Lung (tissue), 17 donors: ENCODE measurements at places on chromosomes 3 and 15. TPM values are rescaled to one million over a fixed set of nuclear protein-coding genes. Genes with fewer than 3 reads are reported as not detected.

DNA sequence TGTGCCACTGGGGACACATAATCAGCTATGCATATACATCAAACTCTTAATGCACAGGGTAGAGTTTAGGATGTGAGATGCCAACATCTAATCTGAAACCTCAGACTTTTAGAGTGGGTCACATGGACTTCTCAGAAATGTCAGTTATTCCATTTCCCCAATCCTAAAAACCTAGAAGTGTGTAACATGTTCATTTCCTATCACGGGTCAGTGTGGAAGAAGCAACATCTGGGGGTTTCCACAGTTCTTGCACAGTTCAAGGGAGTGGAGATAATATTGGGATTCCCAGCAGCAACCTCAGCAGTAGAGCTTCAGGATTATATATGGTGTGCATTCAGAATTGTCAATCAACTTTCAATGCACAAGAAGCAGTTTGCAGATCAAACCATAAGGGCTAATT is 44.4 kb upstream of the SPRED1 start:
- no peak overlapping the region for H3K4me3 ChIP-seq
- DNase-seq, result no peak
- H3K4me1 ChIP-seq, result no peaks in the 10 kb centered on the region
- no peak overlapping the region for H3K27ac ChIP-seq
- H3K36me3 ChIP-seq, result no peaks in the 10 kb centered on the region

Gene SIDT1
- total RNA-seq, result 16.3 TPM

GRCh38 chr3:106380232-106380631 is 511.4 kb upstream of the CBLB start:
- H3K27ac ChIP-seq, result no peak overlapping the region
- DNase-seq, result no peak
- H3K4me3 ChIP-seq, result no peak overlapping the region
- H3K4me1 ChIP-seq, result peaks cover 7% of the 10 kb centered on the region

Gene STRIT1
- total RNA-seq, result not detected

GRCh38 chr3:45753095-45753494 is 43.2 kb downstream of the SLC6A20 start:
- no peak overlapping the region for H3K27ac ChIP-seq
- no peaks in the 10 kb centered on the region for H3K27me3 ChIP-seq
- no peak for DNase-seq
- H3K36me3 ChIP-seq, result no peaks in the 10 kb centered on the region
- H3K4me3 ChIP-seq, result no peak overlapping the region

DNA sequence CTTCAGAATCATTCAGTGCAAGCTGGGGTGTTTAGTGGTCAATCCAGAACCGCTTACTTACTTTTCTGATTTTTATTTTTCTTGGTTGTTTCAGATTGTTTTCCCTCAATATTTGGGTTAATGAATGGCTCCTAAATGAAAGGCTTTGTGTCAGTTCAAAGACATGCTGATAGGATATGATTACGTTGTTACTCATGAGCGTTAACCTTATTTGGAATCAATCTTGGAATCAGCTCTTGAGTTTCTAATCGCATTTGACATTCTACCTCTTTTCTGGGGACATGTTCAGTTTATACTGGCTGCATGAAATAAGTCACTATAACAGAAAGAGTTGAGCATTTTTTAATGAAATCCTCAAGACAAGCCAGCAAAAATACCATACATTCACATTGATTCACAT is 50.2 kb downstream of the ATP11B start:
- peaks cover 7% of the 10 kb centered on the region for H3K36me3 ChIP-seq
- no peak overlapping the region for H3K4me3 ChIP-seq
- no peaks in the 10 kb centered on the region for H3K4me1 ChIP-seq
- no peaks in the 10 kb centered on the region for H3K27me3 ChIP-seq
- H3K27ac ChIP-seq, result no peak overlapping the region

DNA sequence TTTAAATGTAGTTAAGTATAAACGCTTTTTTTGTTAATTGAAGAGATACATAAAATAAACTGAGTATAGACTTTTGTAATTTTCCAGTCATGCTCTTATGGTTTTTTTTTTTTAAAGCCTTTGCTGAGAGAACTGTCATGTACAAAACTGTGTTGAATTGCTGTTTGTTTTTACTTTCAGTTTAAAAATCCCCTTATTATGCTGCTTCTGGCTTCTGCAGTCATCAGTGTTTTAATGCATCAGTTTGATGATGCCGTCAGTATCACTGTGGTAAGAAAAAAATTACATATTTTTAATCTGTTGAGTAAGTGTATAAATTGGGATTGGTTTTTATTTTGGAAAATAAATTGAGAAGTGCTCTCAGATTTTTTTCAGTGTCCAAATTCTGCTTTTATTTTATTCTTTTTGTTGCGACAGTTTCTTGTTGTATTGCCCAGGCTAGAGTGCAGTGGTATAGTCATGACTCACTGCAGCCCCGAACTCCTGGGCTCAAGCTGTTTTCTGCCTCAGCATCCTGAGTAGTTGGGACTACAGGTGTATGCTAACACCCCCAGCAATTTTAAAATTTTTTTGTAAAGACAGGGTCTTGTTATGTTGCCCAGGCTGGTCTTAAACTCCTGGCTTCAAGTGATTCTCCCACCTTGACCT is 40.7 kb downstream of the ATP2C1 start:
- H3K27ac ChIP-seq, result no peak overlapping the region
- H3K27me3 ChIP-seq, result no peaks in the 10 kb centered on the region
- no peaks in the 10 kb centered on the region for H3K4me1 ChIP-seq

GRCh38 chr3:147851062-147851461 is 441.9 kb downstream of the ZIC1 start:
- H3K27me3 ChIP-seq, result no peaks in the 10 kb centered on the region
- DNase-seq, result no peak
- no peak overlapping the region for H3K4me3 ChIP-seq
- no peak overlapping the region for H3K27ac ChIP-seq
- peaks cover 2% of the 10 kb centered on the region for H3K4me1 ChIP-seq

GRCh38 chr15:93331545-93332167 is 242.6 kb upstream of the RGMA start:
- H3K4me1 ChIP-seq, result no peaks in the 10 kb centered on the region
- H3K27ac ChIP-seq, result no peak overlapping the region
- H3K36me3 ChIP-seq, result no peaks in the 10 kb centered on the region
- no peak overlapping the region for H3K4me3 ChIP-seq

Gene CLRN1
- total RNA-seq, result not detected

Gene SYNPR
- not detected for total RNA-seq

- H3K36me3 ChIP-seq, result peaks cover 5% of the 10 kb centered on the region
- peak overlapping the region; percentile 57 for H3K27ac ChIP-seq
- DNase-seq, result peak; percentile 69
- no peaks in the 10 kb centered on the region for H3K27me3 ChIP-seq
- H3K4me1 ChIP-seq, result peaks cover 4% of the 10 kb centered on the region
These were observed 86.8 kb downstream of the CCK start for GRCh38 chr3:42179110-42179725.

- no peak for DNase-seq
- no peaks in the 10 kb centered on the region for H3K27me3 ChIP-seq
- H3K36me3 ChIP-seq, result no peaks in the 10 kb centered on the region
- H3K4me1 ChIP-seq, result no peaks in the 10 kb centered on the region
These were observed 145.7 kb upstream of the PLAAT1 start for GRCh38 chr3:193095366-193095765.

DNA sequence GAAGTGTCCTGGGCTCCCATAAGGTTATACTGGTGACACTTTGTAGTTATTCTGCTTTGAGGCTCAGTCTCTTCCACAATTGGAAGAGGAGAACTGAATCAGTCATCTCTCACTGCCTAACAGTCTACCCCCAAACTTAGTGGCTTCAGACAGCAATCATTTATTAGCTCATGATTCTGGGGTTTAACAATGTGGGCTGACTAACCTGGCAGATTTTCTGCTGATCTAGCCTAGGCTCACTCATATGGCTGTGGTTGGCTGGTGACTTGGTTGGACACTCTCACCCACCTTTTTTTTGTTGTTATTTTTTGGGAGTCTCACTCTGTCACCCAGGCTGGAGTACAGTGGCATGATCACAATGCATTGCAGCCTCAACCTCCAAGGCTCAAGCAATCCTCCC is 7.1 kb downstream of the GPD1L start:
- H3K27me3 ChIP-seq, result no peaks in the 10 kb centered on the region
- no peak for DNase-seq
- no peak overlapping the region for H3K27ac ChIP-seq
- no peak overlapping the region for H3K4me3 ChIP-seq

Gene SMAD6
- 62.3 TPM for total RNA-seq

Gene RTP4
- total RNA-seq, result 3.9 TPM

Gene PP2D1
- total RNA-seq, result not detected

GRCh38 chr3:169460035-169460434 is 203.5 kb downstream of the MECOM start:
- peaks cover 5% of the 10 kb centered on the region for H3K4me1 ChIP-seq
- DNase-seq, result no peak
- no peak overlapping the region for H3K27ac ChIP-seq
- no peak overlapping the region for H3K4me3 ChIP-seq
- no peaks in the 10 kb centered on the region for H3K36me3 ChIP-seq

DNA sequence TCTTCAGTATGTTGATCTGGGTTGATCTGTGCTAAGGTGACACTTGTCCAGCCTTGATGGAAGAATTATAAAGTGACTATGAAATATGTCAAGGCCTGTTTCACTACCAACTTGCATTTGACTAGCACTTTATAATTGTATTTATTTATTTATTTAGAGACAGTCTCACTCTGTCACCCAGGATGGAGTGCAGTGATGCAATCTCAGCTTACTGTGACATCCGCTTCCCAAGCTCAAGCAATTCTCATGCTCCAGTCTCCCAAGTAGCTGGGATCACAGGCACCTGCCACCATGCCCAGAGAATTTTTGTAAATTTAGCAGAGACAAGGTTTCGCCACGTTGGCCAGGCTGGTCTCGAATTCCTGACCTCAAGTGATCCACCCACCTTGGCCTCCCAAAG is 25.5 kb upstream of the LACTB start:
- H3K36me3 ChIP-seq, result no peaks in the 10 kb centered on the region
- H3K27me3 ChIP-seq, result no peaks in the 10 kb centered on the region
- no peak overlapping the region for H3K4me3 ChIP-seq

Gene GOLGA6L7
- not detected for total RNA-seq

Gene PARP16
- 7.7 TPM for total RNA-seq

DNA sequence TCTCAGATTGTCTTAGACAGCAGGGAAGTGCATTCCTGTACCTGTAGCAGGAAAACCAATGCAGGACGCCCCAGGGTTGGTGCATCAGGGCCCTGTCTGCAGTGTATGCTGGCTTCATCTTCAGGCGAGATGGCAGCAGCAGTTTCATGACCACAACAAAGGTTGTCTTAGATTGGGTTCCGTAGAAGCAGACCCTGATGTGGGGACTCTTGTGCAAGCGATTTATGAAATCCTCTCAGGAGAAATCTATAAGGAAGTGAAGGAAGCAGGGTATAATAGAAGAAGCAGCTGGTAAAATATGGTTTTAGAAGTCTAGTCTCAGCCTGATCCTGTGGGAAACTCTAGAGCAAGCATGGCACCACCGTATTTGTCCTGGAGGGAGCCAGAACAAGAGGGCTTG is 25.0 kb downstream of the DNAH1 start:
- H3K27ac ChIP-seq, result no peak overlapping the region
- H3K27me3 ChIP-seq, result no peaks in the 10 kb centered on the region
- DNase-seq, result no peak
- H3K4me3 ChIP-seq, result no peak overlapping the region
- H3K4me1 ChIP-seq, result no peaks in the 10 kb centered on the region

DNA sequence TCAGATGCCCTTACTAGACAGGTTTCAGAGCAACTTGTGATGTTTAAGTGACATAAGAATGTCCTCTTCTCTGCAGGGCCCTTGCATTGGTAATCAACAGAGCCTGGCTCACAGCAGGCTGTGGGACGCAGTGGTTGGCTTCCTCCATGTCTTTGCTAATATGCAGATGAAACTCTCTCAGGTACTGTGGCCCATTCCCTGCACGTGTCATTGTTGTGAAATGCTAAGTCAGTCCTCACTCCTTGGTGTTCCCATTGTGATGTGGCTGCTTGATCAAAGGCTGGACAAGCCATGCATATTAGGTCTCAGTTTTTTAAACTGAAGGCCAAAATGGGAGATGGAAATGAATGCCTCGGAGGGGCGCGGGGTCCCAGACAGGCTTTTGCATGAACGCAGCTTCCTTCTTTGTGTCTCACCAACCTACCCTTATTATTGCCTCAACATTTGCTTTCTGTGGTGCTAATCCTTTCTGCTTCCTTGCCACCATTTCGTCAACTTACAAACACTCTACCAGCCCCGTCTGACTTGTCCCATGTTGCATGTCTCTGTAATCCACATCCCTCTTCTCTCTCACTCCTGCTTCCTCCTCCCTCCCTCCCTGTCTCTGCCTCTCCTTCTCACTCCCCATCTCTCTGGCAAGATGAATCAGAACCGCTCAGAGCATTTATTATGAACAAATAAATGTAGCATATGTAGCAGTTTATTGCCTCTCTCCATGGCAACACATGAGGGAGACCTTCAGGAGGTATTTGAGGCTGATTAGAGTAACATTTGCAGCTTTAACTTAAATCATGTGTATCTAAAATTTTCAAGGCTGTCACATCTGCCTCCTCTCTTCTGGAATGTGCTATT is 133.2 kb upstream of the CHRM5 start:
- no peak overlapping the region for H3K27ac ChIP-seq
- no peak overlapping the region for H3K4me3 ChIP-seq
- H3K36me3 ChIP-seq, result no peaks in the 10 kb centered on the region
- H3K27me3 ChIP-seq, result no peaks in the 10 kb centered on the region

Gene EOMES
- total RNA-seq, result 0.52 TPM

- no peak for DNase-seq
- no peaks in the 10 kb centered on the region for H3K27me3 ChIP-seq
- H3K4me1 ChIP-seq, result no peaks in the 10 kb centered on the region
- no peak overlapping the region for H3K4me3 ChIP-seq
These were observed 32.6 kb downstream of the PSMD6 start for GRCh38 chr3:63990733-63991132.

Gene ANKUB1
- 6.7 TPM for total RNA-seq

GRCh38 chr3:5123937-5124336 is 1.8 kb downstream of the ARL8B start:
- H3K36me3 ChIP-seq, result no peaks in the 10 kb centered on the region
- peak overlapping the region; percentile 22 for H3K27ac ChIP-seq
- H3K4me1 ChIP-seq, result peaks cover 12% of the 10 kb centered on the region
- no peak for DNase-seq

GRCh38 chr15:97933589-97933988 is 26.9 kb upstream of the ARRDC4 start:
- DNase-seq, result no peak
- H3K4me1 ChIP-seq, result no peaks in the 10 kb centered on the region
- no peaks in the 10 kb centered on the region for H3K36me3 ChIP-seq
- H3K27ac ChIP-seq, result no peak overlapping the region
- H3K4me3 ChIP-seq, result no peak overlapping the region
- H3K27me3 ChIP-seq, result no peaks in the 10 kb centered on the region

Gene SH2D7
- not detected for total RNA-seq
